ENCODE measurements at places on chromosomes 5 and 9.

- DNase-seq, result no peak
These were observed 24.8 kb downstream of the FYB1 start for GRCh38 chr5:39194466-39195136.

GRCh38 chr9:130728721-130729120 is 35.1 kb downstream of the EXOSC2 start:
- no peak for DNase-seq

DNA sequence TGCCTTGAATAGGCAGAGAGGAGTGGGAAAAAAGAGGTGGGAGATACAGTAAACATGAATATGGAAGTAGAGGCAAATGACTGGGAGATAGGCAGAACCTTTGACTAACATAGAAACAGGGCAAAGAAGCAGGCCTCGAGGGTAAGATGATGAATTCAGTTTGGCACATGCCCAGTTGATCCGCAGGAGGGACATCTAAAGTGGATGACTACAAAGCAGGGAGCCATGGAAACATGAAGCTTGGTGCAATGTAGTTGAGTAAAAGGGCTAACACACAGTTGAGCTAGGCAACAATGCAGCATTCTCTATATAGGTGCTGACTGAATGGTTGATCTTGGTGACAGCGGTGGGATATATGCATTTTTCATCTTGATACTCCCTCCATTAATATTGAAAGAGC is 253.8 kb downstream of the DMRT2 start:
- no peak for DNase-seq

DNA sequence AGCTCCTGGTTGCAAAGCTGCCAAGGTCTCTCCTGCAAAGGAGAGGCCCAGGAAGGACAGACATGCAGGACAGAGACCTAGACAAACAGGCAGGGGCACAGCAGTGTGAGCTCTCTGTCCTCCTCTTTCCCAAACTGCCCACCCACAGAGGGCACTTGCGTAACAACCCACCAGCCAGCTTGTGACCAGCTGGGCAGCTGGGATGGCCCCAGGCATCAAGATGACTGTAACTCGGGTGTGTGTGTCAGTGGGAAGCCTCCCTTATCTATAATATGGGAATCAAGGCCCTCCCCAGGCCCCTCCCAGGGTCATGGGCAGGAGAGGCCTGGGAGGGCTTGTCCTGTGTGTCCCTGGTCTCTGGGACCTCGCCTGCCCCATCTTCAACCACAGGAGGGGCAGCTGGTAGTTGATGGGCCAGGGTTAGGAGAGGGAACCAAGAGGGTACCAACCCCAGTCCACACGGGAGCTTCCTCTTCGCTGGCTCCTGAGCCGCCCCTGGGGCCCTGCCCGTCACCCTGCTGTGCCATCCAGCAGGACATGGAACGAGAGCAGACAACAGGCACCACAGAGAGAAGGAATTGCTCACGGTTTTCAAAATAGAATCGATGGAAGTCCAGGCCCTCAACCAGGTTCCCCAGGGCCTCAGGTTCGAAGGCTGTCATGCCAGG is 37.9 kb downstream of the SLC6A7 start:
- no peak for DNase-seq

DNA sequence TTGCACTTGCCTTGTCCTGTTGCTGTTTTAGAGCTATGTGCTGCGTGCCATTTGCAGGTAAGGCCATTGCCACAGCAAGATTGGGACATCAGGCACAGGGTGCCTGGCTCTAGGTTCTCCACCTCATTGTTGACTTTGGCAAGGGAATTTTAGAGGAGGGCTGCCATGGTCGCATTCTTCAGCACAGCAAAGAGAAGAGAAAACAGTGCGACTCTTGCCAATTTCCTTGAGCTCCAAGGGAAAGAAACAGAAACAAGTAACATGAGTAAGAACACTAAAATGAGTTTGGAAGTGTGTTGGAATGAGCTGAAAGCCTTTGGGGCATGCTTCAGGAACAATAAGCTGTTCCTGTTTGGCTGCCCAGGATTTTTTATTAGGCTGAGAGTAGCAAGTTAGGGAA is 188.1 kb upstream of the IL12B start:
- DNase-seq, result no peak

- DNase-seq, result peak; percentile 48
These were observed 65.9 kb downstream of the ELL2 start for GRCh38 chr5:95895771-95896170.

GRCh38 chr5:7317751-7318150 is 78.2 kb upstream of the ADCY2 start:
- DNase-seq, result no peak

GRCh38 chr5:111313017-111313724 is 89.0 kb downstream of the CAMK4 start:
- no peak for DNase-seq
